ENCODE measurements at places on chromosomes 13 and 19.

DNA sequence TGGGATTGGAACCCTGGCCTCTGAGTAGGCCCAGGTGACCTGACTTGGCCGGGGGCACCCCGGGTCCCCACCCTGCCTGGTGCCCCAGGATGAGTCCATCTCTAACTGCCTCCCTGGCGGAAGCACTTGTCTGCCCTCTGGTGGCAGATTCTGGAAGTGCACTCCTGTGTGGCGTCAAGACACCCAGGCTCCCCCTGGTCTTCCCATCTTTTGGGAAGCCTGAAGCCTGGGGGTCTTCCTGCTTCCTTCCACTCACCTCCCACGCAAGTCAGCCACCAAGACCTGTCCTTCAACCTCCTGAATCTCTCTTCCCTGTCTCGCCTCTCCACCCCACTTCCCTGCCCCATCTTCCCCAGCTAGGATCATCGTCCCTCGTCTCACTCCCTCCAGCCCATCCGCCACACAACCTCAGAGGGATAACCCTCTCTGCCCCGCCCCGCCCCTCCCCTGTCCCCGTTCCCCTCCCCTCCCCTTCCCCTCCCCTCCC is 7.4 kb downstream of the RABAC1 start:
- DNase-seq = peak; percentile 85

- no peak for DNase-seq
Observed at GRCh38 chr19:3041327-3041726, 12.2 kb upstream of the TLE2 start.

DNA sequence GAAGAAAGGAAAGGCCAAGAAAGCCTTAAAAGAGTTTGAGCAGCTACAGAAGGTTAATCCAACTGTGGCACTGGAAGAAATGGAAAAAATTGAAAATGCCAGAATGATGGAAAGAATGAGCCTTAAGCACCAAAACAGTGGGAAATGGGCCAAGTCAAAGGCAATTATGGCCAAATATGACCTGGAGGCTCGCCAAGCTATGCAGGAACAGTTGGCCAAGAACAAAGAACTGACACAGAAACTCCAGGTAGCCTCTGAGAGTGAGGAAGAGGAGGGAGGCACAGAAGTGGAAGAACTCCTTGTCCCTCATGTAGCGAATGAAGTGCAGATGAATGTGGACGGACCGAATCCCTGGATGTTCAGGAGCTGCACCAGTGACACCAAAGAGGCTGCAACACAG is 5.1 kb downstream of the UTP14C start:
- DNase-seq = no peak

DNA sequence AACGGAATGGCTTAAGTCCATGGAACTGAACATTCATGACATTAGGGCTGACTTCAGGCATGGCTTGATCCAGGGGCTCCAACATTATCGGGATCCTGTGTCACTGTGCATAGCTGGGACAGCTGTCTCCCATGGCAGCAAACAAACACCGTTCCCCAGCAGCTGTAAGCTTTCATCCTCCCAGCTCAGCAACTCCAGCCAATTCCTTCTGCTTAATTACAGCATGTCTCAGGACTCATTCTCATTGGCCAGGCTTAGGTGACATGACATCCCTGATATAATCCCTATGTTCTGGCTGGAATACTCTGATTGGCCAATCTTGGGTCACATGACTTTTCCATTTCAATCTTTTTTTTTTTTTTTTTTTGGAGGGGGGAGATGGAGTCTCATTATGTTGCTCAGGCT is 10.9 kb upstream of the TLE5 start:
- no peak for DNase-seq

DNA sequence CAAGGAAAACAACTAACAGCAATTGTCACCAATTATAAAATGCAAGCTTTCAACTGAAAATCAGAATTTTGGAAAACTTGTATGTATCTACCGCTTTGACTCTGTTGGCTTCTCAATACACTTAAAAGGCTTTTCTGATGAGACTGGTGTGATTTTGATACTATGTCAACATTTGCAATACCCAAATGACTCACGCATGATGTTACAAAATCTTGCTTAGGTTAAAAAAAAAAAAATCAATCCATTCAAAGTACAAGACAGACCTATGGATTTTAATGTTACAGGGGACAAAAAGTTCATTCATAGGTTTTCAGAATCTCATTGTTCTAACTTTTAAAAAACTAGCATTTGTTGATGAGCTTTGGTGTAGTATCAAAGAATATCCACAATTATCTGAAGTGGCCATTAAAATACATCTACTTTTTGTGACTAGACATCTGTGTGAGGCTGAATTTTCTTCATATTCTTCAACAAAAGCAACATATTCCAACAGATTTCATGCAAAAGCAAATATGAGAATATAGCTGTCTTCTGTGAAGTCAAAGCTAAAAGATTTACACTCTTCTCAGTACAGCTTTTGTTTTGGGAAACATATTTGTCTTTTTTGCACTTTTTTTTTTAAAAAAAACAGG is 10.7 kb downstream of the ELF1 start:
- no peak for DNase-seq

DNA sequence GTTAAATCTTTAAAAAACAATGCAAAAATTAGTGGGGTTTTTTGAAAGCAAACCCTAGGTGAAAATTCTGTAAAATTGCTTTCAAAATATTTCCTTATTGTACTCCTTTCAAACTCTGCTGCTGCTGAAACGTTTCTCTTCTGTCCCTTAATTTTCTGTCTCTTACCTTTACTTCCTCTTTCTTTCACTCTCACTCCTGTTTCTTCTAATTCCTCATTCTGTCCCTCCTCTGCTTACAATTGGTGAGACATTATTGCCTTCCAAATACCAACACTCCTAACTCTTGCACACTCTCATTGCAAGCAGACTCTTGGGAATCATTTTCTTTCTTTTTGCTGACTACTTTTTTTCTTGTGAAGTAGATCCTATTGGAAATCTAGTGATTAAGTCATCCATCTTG is 685.6 kb upstream of the SLITRK1 start:
- DNase-seq = no peak

GRCh38 chr13:112774829-112775565 is 85.2 kb downstream of the ATP11A start:
- DNase-seq = no peak

GRCh38 chr19:45616704-45617017 is 14.6 kb upstream of the GPR4 start:
- no peak for DNase-seq

Measured in GM20000 (cell line).